ENCODE measurements at places on chromosomes 5 and 9.
A peak's percentile ranks its signal among the peaks of the same experiment; 100 is the strongest.

DNA sequence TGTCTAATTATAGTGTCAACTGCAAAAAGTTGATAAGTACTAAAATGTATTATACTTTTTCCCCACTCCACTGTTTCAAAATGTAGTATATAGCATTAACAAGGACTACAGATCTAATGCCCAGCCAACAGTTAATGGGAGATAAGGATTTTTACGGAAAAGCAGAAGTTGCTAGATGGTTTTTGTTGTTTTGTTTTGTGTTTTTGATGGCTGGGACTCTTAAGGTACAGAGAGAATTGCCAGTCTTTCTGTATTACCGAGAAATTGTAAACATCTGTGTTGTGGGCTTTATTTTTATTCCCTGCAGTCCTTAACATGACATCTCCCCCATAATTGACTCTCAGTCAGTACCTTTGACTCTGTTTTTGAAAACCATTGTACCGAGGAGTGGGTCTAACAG, 44.0 kb downstream of the TRIO start:
- DNase-seq = no peak

DNA sequence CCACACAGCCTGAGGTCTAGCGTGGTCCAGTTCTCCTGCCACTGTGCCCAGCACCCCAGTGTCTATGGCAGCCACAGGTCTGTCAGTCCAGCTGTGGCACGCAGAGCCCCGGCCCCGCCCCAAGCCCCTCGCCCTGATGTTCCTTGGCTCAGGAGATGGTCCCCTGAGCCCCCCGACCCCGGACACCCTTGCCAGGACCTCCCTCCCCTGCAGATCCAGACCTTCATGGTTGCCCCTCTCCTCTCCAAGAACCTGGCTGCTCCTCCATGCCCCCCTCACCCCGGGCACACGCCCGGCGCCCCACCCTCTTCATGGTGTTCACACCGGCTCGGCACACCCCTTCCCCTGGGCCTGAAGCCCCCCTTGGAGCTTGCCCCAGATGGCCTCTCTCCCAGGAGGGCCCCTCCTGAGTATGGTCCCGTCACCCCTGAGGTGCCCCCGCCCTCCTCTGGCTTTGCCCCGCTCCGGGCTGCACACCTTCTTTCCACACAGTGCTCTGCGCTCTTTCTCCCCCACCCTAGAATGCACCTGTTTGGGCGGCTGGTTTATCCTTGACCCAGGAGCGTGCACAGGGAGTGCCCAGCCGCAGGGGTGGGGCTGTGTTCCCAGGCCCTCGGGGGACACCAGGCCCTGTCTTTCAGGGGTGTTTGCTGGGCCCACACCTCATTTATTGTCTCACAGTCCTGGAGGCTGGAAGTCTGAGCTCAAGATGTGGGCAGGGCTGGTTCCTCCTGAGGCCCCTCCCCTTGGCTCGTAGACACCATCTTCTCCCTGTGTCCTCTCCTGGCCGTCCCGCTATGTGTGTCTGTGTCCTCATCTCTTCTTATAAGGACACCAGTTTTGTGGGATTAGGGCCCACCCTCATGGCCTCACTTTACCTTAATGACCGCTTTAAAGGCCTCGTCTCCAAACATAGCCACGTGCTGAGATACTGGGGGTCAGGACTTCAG, 37.6 kb downstream of the KCNT1 start:
- no peak for DNase-seq

GRCh38 chr5:3592298-3592697, 3.3 kb upstream of the IRX1 start:
- no peak for DNase-seq

DNA sequence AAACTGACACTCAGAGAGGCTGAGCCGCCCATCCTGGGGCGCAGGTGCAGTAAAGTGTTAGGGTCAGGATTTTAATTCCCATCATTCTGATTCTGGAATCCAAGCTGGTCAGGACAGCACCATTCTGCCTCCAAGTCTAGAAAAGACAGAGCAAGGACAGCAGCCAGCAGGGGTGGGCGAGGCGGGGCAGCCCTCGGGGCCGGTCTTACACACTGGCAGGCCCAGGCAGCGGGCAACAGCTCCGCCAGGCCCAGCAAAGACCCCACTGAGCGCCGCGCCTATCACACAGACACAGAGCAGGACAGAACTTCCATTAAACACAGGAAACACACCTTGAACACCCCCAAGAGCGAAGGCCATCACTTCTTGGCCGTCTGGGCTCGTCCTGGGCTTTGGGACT, 66.5 kb upstream of the RXRA start:
- no peak for DNase-seq

GRCh38 chr5:148268566-148268965, at the start of gene SPINK13:
Gene SPINK13, plus strand, starts transcription at chr5:148268794. Its CDS starts 1,279 bp downstream, at chr5:148270073.
- DNase-seq = no peak

GRCh38 chr5:133410335-133410828, 202.0 kb downstream of the FSTL4 start:
- no peak for DNase-seq

GRCh38 chr5:139955053-139955605, 88.0 kb downstream of the NRG2 start:
- DNase-seq = no peak

GRCh38 chr9:68981789-68982188, 32.1 kb downstream of the PRKACG start:
- DNase-seq = no peak

DNA sequence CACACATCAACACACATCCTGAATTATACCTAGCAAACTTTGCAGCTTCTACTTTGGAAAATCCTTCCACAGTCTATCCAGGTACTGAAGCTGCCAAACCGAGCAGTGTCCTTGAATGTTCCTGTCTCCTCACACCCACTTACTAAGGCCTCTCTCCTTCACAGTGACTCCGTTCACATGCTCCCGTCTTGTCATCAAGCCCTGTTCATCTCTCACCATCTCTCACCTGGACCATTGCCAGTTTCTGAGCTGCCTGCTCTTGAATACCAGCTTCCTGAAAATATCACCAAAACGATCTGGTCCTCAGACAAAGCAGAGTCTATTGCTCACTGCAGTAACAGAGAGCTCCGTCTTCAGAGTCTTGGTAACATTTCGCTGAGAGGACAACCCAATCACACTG, 57.4 kb downstream of the GCNT1 start:
- DNase-seq = no peak

DNA sequence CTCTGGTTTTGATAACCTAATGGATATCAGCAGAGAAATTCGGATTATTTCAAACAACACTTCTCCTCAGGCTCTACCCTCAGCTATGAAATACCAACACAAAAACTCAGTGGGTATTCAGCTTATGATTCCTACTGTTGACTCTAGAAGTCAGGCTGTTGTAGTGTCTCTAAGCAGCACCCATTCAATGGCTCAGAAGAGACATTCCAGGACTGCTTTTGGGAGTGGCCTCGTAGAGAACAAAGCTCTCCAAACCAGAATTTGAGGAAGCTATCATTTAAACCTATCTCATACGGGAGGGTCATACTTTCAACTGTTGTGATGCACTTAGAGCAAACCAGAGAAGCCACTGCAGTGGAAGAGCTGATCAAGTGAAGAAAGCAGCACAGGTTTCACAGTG, 34.1 kb downstream of the ETF1 start:
- no peak for DNase-seq

- DNase-seq = no peak
Observed at GRCh38 chr9:112248722-112249121, 73.6 kb upstream of the SUSD1 start.

- DNase-seq = no peak
Observed at GRCh38 chr9:77677957-77678535, 29.9 kb upstream of the GNA14 start.

- peak; percentile 87 for DNase-seq
Observed at GRCh38 chr5:109558952-109559351, 130.8 kb upstream of the MAN2A1 start.

DNA sequence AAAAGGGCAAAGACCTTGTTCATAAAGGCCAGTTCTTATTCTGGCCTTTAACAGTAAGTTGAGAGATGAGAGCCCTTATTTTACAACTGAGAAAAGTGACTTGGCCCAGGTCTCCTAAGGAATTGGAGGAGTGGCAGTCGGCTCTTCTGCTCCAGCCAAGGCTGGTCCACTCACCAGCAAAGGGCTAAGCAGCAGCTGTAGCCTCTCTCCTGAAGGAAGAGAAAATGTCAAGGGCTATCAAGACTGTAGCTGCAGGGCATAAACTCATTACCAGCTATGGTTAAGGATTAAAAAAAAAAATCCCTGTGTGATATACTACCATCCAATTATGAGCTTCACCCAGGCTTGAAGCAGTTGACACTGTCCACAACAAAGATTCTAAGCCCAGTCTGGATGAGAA, 138.6 kb upstream of the RAD23B start:
- DNase-seq = no peak

DNA sequence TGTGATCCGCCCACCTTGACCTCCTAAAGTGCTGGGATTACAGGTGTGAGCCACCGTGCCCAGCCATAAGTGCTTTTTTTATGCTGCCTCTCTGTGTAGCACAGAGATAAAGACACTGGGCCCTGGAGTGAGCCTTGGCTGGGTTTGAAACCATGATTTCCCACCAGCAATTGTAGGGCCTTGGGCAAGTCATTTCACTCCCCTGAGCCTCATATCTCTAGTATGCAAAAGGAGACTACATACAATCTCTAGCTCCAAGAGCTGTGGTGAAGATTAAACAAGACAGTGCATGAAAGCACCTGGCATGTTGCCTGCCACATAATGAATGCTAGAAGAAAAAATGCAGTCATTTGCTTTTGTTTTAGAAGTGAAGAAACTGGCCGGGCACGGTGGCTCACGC, 3.9 kb downstream of the FABP6 start:
- peak; percentile 28 for DNase-seq

DNA sequence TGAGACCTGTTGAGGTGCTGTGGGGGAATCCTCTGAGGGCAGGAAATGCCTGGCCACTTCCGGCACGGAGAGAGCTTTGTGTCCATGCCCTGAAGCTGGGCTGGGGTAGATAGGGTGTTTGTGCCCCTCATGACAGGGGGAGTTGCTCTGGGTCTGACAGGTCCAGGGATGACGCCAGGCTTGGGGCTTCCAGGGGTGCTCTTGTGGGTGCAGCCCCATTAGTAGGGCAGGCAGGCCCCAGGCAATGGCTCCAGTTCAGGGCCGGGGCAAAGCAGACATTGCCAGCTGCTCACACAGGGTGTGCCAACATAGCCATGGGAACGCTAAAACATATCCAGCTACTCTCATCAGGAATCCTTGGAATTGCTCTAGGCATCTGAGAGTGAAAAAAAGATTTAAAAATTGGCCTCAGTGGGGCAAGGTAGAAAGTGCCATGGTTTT, 21.1 kb downstream of the PITX1 start:
- no peak for DNase-seq

DNA sequence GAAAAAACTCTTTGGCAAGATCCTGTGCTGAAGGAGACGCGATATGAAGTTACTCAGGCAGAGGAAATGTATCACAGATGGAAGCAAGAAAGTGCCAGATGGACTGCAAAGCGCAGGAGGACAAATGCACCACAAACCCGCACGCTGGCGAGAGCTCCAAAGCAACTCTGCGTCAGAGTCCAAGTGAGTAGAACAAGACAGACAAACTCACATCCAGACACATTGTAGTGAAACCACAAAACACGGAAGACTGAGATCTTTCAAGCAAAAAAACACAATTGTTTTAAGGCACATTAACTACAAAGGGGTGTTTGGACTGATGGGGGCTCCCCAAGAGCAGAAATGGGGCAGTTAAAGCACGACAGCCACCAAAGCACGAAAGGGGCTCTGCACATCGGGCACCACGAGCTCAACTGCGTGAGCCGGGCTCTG, 39.2 kb upstream of the NKD2 start:
- DNase-seq = no peak

GRCh38 chr9:99807276-99807852, 14.3 kb upstream of the NR4A3 start:
- peak; percentile 85 for DNase-seq

DNA sequence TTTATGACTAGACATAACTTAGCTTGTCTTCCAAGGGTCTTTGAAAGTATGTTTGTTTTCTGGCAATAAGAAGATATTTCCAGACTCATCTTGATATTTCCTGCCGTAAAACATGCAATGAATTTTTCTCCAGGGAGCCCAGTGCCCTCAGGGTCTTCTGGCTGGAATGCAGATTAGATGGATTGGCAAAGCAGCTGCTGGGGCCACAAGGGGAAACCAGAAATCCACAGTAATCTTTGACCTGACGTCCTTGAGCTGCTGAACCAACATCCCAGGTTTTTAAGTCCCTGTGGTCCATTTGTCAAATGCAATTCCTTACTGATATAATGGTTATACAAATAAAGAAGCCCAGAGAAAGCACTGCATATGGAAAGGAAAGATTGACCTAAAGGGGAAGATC, 93.0 kb downstream of the THBS4 start:
- DNase-seq = no peak

- peak; percentile 69 for DNase-seq
Observed at GRCh38 chr9:33690143-33690933, 105.0 kb upstream of the PRSS3 start.

DNA sequence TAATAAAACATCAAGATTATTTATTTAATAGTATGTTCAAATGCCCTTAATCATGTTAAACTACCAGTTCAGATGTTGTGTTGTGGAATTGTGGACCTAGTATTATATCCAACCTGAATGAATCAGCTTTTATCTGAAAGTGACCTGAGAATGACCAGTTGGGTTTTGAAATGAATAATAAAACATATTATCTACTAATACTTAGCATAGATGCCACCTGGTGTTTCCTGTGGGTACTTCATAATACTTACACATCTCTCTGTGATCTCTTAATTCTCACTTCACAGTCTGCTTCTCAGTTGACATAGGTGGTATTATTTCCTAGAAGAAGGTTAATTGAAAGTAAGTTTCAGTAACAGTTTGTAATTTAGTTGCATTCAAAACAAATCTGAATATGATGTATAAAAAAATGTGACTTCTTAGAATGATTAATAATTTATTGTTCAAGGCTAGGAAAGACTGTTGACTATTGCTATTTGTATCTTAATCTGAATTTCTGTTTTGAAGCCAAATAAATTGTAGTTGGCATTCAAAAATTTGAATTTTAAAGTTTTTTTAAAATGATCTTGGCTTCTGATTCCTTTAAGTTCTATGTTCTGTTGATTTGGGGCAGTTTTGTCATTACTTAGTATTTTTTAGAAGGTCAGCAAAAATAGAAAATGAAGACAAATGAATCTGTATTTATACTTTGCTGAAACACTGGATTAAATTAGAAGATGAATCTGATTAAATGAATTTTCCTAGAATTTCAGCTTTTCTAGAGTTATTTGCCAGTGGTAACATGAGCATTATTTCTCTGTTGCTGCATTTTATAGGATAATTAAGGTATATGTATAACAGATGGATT, 48.2 kb downstream of the KIF2A start:
- DNase-seq = peak; percentile 75

- no peak for DNase-seq
Observed at GRCh38 chr9:2233274-2233673, 218.1 kb downstream of the SMARCA2 start.
